ENCODE measurements at places on chromosomes 4 and X.

DNA sequence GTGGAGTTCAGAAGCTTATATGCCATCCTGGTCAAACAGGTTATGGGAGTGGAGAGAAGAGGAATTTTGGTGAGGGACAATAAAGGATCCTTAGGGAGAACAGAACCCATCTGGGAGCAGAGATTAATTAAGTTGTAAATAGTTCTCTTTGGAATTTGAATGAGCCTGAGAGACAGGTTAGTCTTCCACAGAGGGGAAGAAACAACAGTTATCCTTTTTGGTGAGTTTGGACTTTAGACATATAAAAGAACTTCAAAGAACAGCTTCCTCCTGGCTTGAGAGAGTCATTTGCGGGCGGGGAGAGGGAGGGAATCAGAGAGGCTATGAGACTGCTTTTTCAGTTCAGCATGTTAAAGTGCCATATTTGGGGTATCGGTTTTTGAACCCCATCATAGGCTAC, 793.3 kb upstream of the MAGEB2 start:
- no peak for DNase-seq

DNA sequence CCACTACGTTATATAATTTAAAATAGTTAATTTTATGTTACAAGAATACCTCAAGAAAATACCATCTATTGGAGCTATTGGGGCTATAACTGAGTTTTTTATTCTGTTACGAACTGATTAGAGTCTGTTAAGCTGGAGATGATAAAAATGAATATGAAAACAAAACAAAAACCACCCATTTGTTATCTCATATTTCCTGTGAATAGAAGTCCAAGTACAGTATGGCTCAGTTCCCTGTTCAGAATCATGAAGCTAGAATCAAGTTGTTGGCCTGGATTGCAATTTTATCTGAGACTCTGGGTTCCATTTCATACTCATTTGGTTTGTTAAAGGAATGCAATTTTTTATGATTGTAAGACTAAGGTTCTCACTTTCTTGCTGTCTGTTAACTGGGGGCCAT, 319.1 kb upstream of the PCDH18 start:
- DNase-seq: no peak

DNA sequence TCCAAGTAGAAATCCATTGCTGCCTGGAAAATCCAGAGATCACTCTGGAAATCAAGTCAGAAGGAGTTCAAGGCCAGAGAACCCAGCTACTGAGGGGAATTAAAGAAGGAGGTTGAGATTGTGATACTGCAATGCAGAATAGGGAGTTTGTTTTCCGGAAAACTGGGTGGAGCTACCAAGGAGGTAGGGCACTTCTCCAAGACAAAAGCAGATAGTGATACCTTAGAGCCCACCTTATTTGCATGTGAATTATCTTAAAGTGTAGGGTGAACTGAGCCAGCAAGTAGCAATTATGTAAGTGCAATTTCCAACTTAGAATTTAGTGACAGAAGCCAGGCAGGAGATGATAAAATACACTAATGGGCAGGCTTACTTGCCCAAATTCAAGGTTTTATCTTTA, 178.9 kb downstream of the MID1 start:
- no peak for DNase-seq

GRCh38 chr4:7981738-7982394, 42.2 kb upstream of the AFAP1 start:
- no peak for DNase-seq

GRCh38 chr4:84799318-84799717, 167.2 kb downstream of the WDFY3 start:
- DNase-seq: no peak

DNA sequence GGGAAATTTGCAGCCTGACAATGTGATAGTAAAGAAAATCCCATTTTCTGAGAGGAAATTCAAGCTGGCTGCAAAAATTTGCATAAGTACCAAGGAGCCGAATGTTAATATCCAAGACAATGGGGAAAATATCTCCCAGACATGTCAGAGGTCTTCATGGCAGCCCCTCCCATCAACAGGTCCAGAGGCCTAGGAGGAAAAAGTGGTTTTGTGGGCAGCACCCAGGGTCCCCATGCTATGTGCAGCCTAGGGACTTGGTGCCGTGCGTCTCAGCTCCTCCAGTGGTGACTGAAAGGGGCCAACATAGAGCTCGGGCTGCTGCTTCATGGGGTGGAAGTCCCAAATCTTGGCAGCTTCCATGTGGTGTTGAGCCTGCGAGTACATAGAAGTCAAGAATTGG, 6.3 kb upstream of the UGDH start:
- no peak for DNase-seq

DNA sequence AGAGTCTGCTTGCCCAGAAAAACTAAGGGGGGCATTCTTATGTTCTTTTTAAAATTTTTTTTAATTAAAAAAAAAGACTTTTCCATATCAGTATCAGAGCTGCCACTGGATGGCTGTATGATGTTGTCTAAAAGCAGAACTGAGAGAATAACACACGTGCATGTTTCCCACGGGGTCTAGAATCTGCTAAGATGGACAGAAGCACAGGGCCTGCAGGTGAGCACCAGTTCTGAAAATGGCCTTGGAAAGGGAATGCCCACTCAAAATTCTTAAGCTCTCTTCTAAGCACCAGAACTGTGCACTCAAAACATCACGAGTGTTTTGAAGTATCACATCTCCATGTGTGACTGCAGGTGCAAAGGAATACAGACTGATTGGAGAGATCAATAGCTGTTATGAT, 61.1 kb downstream of the ARAP2 start:
- no peak for DNase-seq

DNA sequence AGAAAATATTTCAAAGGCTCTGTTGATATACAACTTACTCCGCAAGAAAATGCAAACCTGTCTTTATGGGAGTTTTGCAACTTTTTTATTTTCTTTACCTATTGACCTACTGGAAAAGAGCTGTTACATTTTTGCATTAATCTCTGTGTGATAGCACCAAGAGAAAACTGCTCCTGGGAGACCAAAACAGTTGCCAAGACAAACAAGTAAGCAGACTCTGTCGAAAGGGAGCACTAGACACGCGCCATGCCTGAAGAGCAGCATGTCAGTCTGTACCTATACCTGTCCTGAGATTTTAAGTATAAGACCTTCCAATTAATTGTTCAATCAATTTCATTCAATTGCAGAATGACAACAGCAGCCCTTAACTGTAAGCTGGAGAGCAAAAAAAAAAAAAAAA, 56.0 kb upstream of the TECRL start:
- DNase-seq: no peak

- no peak for DNase-seq
Measured at GRCh38 chr4:99816545-99817308, at the start of gene DAPP1. Gene DAPP1, plus strand, starts transcription at chr4:99816827. Its CDS starts 87 bp downstream, at chr4:99816914.

DNA sequence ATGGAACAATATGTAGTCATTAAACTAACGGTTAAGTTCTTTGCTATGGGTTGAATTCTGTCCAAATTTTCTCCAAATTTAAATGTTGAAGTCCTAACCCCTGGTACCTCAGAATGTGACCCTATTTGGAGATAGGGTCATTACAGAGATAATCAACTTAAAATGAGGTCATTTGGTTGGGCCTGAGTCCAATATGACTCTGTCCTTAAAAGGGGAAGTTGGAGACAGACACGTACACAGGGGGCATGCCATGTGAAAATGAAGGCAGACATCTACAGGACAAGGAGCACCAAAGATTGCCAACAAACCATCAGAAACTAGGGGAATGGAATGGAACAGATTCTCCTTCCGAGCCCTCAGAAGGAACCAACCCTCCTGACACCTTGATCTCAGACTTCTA, 492.0 kb upstream of the FTHL17 start:
- DNase-seq: no peak

DNA sequence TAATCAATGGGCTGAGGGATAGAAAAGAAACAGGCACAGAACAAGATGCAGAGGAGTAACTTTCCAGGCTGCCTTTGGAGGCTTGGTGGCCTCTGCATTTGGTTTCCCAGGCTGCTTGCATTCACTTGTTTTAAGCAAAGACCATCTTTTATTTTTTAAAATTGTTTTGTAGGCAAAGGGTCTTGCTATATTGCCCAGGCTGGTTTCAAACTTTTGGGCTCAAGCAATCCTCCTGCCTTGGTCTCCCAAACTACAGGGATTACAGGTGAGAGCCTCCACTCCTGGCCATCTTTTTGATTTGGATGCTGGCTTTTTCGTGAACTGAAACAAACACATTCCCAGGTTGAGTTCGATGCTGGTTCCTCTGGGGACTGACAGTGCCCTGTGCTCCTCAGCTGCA, 74.1 kb downstream of the SLC9A6 start:
- DNase-seq: no peak

- no peak for DNase-seq
Measured at GRCh38 chr4:164304101-164304639, 449.8 kb upstream of the SMIM31 start.

DNA sequence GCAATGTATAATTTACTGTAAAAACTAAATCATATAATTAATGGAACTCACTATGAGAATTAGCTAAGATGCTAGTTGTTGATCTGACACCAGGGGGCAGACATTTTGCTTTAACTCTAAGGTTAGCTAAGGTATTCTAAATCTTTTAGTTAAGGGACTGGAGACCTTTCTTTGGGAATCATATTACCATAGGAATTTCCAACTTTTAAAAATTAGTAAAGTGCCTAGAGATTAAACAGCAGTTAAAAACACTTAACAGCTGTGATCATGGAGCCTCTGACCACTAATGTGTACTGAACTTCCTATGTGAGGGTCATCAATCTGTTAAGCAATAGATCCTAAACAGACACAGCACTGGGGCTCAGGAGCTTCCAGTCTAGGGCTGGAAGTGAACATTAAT, 226.6 kb downstream of the NSUN7 start:
- DNase-seq: no peak

GRCh38 chr4:163263606-163264005, 68.8 kb downstream of the NPY1R start:
- DNase-seq: no peak

- no peak for DNase-seq
Measured at GRCh38 chr4:48369248-48369647, 27.9 kb downstream of the SLAIN2 start.

GRCh38 chr4:73948990-73949706, 32.7 kb downstream of the PF4 start:
- DNase-seq: no peak

- no peak for DNase-seq
Measured at GRCh38 chr4:120886191-120886590, 36.3 kb downstream of the PRDM5 start.

- DNase-seq: no peak
Measured at GRCh38 chr4:73392936-73393335, 11.2 kb upstream of the ALB start.

DNA sequence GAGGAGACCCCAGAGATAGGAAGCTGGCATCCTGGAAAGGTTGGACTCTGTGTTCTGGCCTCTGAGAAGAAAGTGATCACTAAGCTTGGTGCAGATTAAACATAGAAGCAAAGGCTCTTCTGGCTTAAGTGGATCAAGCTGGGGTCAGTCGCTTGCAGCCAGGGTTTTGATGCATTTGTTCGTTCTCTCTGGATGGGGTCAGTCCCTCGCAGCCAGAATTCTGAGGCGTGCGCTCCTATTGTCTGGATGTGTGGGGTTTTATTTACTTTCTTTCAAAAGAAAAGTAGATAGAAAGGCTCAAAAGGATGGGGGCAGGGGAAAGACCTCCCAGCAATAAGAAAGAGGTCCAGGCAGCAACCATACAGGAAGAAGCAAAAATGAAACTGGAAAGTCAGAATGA, 152.6 kb downstream of the DHRSX start:
- no peak for DNase-seq

- no peak for DNase-seq
Measured at GRCh38 chrX:5176766-5177165, 1051.9 kb downstream of the NLGN4X start.

- DNase-seq: no peak
Measured at GRCh38 chr4:114791976-114792375, 193.4 kb downstream of the UGT8 start.

GRCh38 chrX:153662266-153662665, 11.3 kb downstream of the PNCK start:
- DNase-seq: no peak

Measured in BJ (cell line).